ENCODE measurements at places on chromosomes 11 and 22.

DNA sequence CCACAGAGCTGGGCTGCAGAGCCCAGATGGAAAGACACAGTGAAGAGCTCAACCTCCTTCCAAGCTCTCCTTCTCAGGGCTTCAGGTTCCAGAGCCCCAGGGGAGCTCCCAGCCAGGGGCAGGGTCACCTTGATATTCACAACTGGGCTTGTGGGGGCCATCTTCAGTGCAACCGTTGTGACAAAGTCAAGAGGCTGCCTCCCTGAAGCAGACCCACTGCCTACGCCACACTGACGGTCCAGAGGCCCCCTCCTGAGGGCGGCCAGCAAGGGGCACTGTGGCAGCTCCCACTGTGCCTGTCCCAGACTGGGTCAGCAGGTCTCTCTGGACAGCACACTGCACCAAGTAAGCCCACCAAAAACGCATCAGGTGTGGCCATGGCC is 84.1 kb downstream of the DGCR2 start:
- no peak for DNase-seq

DNA sequence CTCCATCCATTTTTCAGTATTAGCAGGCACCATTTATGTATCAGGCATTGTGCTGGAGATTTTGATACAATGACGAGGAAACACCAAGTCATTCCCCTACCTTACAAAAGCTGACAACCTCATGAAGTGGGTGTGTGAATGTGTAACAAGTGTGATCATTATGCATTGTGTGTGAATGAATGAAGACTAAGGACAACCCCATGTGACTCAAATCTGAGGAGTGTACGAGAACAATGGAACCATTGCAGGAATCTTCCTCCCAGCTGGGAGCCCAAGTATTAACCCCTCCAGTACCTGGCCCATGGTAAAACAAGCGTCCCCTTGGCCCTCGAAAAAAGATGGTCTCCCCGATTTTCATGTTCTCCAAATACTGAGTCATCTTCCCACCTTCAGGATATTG is 4.4 kb downstream of the CYB5R2 start:
- DNase-seq, result no peak

GRCh38 chr11:106397787-106398501 is 320.5 kb downstream of the AASDHPPT start:
- no peak for DNase-seq

DNA sequence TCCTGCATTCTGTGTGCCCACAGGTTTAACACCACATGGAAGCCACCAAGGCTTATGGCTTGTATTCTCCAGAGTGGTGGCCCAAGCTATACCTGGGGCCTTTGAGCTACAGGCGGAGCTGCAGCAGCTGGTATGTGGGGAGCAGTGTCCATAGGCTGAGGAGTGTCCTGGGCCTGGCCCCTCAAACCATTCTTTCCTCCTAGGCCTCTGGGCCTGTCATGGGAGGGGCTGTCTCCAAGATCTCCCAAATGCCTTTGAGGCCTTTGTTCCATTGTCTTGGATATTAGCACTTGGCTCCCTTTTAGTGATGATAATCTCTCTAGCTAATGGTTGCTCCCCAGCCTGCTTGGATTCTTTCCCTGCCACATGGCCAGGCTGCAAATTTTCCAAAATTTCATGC is 6.4 kb upstream of the TBC1D22A start:
- no peak for DNase-seq

DNA sequence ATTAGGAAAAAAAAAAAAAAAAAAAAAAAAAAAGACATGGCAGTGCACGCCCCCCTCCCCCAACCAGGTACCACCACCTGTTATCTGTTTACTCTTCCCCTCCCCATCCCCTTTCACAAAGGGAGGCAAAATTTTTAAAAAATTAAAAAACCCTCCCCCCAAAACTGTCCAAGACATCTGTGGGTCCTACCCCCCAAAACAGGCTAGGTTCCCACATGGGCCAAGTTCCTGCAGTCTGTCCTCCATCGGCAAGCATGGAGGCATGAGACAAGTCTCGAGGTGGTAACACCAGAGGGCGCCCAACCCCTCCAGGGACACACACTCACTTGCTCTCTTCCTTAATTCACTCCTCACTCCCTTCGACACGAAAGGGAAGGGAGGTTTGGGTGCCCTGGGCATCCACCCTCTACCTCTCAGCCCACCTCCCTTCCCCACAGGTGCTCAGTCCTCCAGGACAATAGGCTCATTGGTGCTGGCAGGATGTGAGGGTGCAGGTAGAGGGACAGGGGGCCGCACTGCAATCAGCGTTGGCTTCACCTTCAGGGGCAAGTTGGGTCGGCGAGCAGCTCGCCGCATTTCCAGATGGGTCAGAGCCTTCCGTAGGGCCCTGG is 2.2 kb upstream of the TUT1 start:
- DNase-seq, result peak; percentile 73

DNA sequence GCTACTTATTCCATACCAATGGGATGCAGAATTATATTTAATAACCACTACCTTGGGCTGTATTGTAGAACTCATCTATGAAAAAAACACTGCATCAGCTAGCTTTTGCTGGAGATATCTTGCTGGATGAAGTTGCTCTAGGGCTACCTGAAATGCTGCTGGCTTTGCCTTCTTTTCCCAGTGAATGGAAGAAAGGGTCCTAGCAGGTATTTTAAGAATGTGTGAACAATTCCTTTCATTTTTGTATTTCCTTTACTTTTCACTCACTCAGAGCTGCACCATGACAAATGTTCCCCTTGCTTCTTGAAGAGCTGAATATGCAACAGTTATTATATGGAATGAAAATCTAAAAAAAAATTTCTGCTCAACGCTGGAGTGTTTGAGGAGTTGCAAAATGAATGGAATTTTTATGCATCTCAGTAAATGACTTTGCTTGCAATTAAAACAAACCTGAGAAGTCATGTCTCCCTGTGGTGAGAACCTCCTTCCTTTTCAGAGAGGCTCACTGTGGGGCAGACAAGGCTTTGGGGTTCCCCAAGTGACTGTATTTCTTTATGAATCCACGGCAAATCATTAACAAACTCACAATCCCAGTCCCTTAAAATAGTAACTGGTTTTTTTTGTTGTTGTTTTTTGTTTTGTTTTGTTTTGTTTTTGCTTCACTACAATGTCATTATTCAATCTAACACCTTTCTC is 566.8 kb upstream of the KIRREL3 start:
- DNase-seq, result no peak

DNA sequence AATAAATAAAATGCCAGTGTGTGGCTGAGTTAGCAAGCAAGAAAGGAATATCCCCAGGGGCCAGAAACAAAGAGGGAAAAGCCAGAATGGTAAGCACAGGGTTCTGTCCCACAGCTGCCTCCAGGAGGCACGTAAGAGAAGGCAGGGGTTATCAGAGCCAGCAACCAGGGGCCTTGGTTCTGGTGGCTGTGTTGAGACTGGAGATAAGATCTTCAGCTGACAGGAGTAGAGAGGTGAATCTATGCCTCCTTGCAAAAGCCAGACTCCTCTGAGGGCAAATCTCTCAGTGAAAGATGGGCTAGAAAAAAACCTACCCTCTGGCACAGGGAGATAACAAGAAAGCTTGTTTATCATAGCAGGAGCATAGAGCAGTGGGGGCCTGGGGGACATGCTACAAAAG is 29.8 kb upstream of the NFAM1 start:
- DNase-seq, result no peak

- no peak for DNase-seq
These were observed 118.7 kb downstream of the PGR start for GRCh38 chr11:101010899-101011298.

GRCh38 chr22:49156662-49157285 is 670.9 kb downstream of the BRD1 start:
- peak; percentile 30 for DNase-seq

DNA sequence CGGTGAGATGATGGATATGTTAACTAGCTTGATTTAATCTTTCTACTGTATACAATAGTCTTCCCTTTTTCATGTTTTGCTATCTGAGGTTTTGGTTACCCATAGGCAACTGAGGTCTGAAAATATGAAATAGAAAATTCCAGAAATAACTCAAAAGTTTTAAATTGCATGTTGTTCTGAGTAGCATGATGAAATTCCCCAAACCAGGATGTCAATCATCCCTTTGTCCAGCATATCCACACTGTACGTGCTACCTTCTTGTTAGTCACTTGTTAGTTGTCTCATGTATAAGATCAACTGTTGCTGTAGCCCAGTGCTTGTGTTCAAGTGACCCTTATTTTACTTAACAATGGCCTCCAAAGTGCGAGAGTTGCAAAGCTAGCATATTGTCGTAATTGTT is 21.2 kb upstream of the OR10W1 start:
- DNase-seq, result no peak

DNA sequence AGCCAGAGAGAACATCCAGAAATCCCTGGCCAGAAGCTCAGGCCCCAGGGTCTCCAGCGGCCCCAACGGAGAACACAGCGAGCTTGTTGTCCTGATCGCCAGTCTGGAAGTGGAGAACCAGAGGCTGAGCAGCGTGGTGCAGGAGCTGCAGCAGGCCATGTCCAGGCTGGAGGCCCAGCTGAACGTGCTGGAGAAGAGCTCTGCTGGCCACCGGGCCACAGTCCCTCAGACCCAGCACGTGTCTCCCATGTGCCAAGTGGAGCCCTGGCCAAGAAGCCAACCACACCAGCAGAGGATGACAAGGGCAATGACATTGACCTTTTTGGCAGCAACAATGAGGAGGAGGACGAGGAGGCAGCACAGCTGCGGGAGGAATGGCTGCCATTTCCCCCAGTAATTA is 20.6 kb upstream of the SCGB1D1 start:
- no peak for DNase-seq

DNA sequence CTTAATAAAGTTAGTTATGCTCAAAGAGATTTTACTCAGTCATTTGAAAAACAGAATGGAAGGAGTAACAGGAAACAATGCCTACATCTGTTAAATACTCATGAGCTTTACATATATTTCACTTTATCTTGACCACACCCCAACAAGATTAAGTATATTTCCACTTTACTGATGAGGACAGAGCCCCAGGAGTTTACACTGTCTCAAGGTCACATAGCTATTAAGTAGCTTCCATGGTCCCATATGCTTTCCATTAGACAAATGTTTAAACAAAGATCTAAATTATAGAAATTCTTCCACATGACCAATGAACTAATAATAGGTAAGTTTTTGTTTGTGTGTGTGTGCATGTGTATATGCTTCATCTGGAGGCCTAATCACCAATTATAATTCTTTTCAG is 30.2 kb downstream of the MRTFA start:
- DNase-seq, result no peak

GRCh38 chr11:61049063-61049377 is 53.3 kb upstream of the CD5 start:
- no peak for DNase-seq

GRCh38 chr22:28239941-28240340 is 320.9 kb upstream of the PITPNB start:
- no peak for DNase-seq

GRCh38 chr11:131893988-131894387 is 523.6 kb downstream of the NTM start:
- no peak for DNase-seq

- DNase-seq, result no peak
These were observed 234.8 kb downstream of the GRIK4 start for GRCh38 chr11:120746376-120746775.

DNA sequence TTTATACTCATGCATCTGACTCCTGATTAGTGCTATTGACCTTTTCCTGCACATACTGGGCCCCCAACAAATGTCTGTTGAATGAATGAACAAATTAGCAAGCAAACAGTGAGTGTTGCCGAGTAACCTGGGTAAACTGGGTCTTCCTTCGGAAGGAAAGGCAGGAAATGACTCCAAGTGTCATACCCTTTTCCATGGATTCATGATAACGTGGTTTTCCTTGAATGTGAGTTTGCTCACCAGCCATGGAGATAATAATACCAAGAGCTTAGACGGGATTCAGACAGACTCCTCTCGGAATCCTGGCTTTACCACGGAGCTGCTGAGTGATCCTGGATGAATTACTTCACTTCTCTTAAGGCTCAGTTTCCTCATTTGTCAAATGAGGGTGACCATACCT is 16.7 kb downstream of the TECTA start:
- DNase-seq, result no peak

DNA sequence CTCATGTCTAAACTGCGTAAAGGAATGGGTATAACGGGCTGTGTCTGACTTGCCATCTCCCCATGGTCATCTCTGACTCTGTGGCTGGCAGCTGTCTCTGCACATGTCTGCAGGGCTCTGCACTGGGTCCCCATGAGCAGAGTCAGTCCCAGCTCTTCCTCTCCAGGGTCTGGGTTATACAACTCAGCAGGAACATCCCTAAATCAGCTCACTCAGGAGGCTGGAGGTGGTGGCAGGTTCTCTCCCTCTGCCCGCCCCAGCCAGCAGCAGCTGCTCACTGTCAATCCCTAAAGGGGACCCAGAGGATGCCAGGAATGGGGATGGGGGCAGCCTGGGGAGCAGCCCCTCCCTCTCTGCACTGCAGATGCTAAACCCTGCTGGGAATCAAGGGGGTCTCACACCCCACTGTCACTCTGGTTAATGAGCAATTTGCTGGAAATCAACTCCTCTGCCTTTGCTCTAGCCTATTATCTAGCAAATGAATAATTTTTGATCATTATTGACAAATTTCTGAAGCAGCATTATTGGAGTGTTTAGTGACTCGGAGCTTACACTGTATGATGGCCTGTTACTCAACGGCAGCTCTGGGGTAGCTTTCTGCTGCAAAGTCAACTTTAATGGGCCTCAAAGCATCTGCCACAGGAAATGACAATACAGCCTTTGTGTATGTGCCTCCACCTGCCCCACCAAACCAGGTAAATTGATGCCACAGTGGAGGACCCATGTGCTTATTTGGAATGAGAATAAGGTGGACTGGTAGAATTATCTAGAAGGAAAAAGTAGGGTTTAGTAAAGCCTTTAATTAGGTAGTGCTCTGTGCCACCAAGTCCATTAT is 55.7 kb upstream of the SHANK2 start:
- no peak for DNase-seq

GRCh38 chr11:9974375-9974774 is 310.5 kb downstream of the SWAP70 start:
- DNase-seq, result no peak

- DNase-seq, result peak; percentile 81
These were observed 20.7 kb downstream of the ELF5 start for GRCh38 chr11:34492806-34493414.

- DNase-seq, result no peak
These were observed 16.9 kb downstream of the SMIM38 start for GRCh38 chr11:69172674-69173073.

DNA sequence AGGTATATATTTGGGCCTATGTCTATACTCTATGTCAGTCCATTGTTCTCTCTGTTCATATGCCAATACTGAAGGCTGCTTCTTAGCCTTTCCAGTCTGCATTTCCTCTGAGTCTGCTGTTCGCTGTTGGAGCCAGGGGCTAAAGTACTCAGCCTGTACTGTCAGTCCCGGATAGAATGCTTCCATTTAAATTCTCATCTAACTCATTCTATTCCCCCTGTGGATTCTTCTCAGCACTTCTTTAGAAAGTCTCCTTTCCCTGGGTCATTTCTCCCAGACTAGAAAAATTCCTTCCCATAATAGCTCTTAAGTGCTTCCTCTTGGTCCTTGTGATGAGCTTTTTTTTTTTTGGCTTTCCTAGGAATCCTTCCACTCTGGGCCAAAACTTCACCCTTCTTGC is 293.1 kb downstream of the KIRREL3 start:
- no peak for DNase-seq

- no peak for DNase-seq
These were observed 2.8 kb downstream of the ATP5MGL start for GRCh38 chr22:42637555-42637954.

GRCh38 chr11:12125609-12126149 is 15.3 kb downstream of the MICAL2 start:
- DNase-seq, result no peak
